HCEC 1CT (cell line): ENCODE measurements at places on chromosomes 2 and 18.
A peak's percentile ranks its signal among the peaks of the same experiment; 100 is the strongest.

GRCh38 chr2:235951982-235952381 lies 216.2 kb downstream of the GBX2 start:
- no peak for DNase-seq

GRCh38 chr2:69582582-69583176 lies 60.9 kb downstream of the AAK1 start:
- DNase-seq = no peak

DNA sequence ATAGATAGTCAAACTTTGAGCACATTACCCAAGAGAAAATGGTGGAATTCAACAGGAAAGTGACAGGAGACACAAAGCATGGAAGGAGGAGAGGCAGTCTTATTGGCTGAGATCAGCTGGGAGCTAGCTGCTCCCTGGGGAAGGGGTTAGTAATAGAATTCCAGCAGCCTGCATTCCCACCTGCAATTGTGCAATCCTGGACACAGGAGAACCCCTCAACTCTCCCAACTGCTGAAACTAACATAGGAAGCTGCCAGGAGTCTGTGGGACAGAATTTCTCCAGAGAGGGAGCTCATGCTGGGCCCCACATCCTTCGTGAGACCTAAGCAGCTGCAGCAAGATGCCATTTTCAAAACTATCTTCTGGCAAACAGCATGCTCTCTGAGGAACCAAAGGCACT lies 69.8 kb upstream of the ACVR1C start:
- DNase-seq = no peak

GRCh38 chr2:201144101-201145051 lies 28.4 kb downstream of the CFLAR start:
- no peak for DNase-seq

GRCh38 chr2:64474121-64474571 lies 20.2 kb downstream of the LGALSL start:
- no peak for DNase-seq

- no peak for DNase-seq
Measured at GRCh38 chr2:23505218-23505983, 120.4 kb downstream of the KLHL29 start.

DNA sequence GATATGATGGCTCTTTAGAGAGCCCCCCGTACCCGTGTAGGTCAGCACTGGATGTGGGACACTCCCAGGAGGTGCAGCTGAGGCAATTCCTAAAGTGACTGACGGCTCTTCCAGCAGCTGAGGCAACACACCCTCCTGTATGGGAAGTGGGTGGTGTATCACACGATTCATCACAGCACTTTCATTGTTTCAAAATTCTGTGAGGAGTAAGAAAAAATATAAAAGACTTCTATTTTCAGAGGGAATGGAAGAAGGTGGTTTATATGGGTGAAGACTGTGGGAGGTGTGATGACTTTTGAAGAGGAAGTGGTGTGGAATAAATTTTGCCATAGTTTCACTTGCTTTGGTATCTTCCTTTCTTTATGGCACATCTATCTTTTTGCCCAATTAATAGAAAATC lies 22.3 kb downstream of the QPCT start:
- DNase-seq = no peak

GRCh38 chr18:6248017-6248416 lies 166.7 kb downstream of the L3MBTL4 start:
- DNase-seq = no peak

DNA sequence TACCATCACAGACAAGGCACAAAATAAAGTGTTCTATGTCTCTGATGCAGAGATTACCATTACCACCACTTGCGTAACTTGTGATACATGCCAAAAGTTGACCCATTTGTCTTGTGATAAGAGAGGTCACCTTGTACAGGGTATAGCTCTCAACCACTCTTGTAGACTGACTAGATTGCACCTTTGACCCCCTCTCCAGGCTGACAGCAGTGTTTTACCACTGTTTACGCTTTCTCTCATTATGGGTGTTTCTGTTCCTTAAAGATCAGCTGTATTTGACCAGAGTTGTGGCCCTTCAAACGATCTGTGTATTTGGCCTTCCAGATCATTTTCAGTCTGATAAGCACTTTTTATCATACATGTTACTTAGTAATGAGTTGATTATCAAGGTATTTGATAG lies 215.7 kb upstream of the HNMT start:
- DNase-seq = no peak

- peak; percentile 18 for DNase-seq
Measured at GRCh38 chr2:138516030-138516704, 14.6 kb downstream of the SPOPL start.

DNA sequence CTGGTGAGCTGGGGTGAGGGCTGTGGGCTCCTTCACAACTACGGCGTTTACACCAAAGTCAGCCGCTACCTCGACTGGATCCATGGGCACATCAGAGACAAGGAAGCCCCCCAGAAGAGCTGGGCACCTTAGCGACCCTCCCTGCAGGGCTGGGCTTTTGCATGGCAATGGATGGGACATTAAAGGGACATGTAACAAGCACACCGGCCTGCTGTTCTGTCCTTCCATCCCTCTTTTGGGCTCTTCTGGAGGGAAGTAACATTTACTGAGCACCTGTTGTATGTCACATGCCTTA lies 10.5 kb downstream of the PROC start:
- DNase-seq = no peak
